ENCODE measurements at places on chromosomes 6 and 20.

GRCh38 chr20:34622821-34623451, 54.0 kb downstream of the PIGU start:
- no peak for DNase-seq

DNA sequence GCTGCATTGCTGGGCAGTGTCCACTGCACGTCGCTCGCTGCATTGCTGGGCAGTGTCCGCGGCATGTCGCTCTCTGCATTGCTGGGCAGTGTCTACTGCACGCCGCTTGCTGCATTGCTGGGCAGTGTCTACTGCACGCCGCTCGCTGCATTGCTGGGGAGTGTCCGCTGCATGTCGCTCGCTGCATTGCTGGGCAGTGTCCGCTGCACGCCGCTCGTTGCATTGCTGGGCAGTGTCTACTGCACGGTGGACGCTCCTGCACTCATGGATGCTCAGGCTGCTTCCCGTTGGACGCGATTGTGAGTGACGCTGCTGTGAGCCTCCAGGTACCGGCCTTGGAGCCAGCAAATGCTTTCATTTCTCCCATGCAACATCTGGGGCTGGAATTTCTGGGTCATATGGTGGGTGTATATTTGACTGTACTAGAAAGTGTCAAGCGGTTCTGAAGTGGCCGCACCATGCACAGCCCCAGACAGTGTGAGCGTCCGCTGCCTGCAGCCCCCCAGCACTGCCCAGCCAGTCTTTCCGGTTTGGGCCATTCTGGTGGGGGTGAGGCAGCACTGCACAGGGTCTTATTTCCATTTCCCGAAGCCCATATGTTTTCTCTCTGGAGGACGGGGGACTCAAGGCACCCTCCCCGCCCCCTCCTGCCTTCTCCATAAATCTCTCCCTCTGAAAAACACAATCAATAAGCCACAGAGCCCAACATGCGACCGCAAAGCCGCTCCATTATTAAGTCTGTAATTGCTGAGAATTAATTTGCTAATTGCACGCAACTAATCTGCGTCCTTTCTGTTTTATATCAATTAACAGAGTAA, 97.4 kb downstream of the YTHDF1 start:
- DNase-seq: no peak

GRCh38 chr6:130057495-130057894, 39.1 kb downstream of the L3MBTL3 start:
- no peak for DNase-seq

- DNase-seq: no peak
Observed at GRCh38 chr6:75752365-75752764, 3.3 kb downstream of the MYO6 start.

- peak; percentile 52 for DNase-seq
Observed at GRCh38 chr6:32968867-32969684, 682 bp downstream of the BRD2 start.

- DNase-seq: no peak
Observed at GRCh38 chr6:129536271-129536670, 173.7 kb downstream of the ARHGAP18 start.

DNA sequence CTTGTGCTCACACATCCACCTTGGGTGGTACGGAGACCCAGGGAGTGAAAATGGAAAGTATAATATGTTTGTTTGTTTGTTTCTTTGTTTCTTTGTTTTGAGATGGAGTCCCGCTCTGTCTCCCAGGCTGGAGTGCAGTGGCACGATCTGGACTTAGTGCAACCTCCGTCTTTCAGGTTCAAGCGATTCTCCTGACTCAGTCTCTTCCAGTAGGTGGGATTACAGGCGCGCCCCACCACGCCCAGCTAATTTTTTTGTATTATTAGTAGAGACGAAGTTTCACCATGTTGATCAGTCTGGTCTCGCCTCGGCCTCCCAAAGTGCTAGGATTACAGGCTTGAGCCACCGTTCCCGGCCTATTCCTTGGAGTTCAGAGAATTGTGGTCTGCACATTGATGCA, 115.4 kb downstream of the TRIM27 start:
- DNase-seq: no peak

DNA sequence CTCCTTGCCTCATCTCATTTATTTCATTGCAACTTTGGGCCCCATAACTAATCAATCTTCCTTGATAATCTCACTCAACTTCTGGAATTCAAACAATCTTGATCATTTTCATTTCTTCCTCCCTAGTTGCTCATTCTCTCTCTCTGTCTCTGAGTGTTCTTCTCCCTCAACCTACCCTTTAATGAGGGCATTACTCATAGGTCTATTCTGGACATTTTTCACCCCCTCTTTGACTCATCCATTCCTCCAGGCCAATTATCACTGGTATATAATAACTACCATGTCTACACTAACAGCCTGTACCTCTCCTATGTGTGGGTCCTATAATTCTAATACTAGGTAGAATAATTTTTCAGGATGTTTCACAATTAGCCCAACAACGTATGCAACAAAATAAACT, 78.8 kb downstream of the COL21A1 start:
- no peak for DNase-seq

DNA sequence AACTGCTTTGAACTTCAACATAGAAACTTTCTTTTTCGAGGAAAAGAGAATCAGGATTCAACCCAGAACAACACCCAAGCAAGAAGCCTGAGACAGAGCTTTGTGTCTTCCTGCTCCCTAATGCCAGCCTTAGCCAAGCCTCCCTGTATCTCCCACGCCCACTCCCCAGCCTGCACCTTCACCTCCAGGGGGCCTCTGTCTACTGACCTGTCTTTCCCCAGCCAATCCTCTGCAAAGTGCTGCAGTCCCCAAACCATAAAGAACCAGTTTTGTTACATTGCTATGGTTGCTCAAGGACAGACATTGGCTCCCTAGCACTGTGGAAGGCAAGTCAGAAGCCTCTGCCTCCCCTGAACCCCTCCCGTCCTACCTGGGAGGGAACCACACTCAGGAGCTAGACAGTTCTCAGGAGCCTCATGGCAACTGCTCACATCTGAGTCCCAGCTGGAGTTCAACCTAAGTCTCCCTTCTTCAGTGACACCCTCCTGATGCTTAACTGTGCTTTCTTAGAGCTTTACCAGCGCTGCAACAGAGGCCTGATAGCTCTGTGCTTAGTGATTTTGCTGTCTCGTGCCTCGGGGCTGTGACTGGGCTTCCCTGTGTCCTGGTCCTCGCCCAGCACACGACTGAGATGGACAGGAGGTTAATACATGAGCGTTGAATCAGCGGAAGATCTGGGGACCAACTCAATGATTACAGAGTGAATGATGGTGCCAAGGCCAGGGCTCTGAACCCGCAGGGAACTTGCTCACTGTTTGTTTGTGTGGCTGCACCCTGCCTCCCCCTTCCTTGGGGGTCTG, 101.5 kb upstream of the DUSP22 start:
- DNase-seq: no peak

DNA sequence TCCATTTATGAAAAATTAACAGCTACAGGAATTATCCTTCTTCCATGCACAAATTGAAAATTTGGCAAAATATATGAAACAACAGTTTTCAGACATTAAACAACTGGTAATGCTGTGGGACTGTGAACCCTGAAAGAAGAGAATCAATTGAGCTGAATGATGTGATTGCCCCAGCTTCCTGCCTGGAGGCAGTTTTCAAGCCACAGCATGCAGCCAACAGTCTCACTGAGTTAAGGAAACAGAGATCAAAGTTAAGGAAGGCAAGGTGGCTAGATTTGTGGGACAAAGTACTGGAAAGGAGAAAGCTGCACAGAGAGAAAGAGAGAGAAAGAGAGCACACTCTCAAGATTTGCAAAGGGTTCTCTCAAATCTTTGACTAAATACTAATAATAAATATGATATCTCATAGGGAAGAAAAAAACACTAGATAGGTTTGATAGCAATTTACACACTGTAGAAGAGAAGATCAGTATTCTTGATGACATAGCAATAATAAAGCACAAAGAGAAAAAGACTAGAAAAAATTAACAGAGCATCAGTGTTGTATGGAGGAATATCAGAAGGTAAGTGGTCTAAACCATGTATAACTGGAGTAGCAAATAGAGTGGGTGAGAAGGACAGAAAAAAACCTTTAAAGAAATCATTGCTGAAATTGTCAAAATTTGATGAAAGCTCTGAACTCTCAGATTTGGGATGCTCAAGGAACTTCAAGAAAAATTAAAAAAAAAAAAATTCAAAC, 70.1 kb upstream of the CNKSR3 start:
- DNase-seq: no peak

GRCh38 chr6:75590370-75590769, 11.3 kb upstream of the SENP6 start:
- no peak for DNase-seq

DNA sequence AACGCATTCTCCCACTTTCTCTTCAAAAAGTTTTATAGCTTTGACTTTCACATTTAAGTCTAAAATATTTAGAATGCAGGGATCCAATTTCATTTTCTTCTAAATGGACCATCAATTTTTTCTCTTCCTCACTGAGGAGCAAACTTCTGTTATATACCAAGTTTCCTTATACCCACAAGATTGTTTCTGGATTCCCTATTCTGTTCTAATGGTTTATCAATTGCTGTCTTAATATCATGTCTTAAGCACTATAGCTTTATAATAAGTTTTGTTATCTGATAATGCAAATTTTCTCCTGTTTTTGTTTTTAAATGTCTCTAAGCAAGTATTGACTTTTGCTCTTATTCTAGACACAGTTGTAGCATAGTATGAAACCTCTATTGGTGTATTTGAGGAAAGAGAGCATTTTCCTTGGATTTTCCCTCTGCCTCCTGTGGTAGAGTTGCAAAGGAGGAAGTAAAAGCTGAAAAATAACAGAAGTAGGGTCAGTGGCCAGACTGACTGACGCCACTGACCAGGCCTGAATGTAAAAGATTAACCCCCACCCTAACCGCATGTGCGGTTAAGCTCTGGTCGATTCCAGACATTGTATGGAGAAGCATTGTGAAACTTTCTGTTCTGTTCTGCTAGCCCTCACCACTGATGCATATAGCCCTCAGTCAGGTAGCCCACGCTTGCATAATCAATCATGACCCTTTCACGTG, 40.3 kb downstream of the GPX5 start:
- DNase-seq: no peak

- DNase-seq: no peak
Observed at GRCh38 chr6:154252678-154253077, 103.9 kb downstream of the IPCEF1 start.

DNA sequence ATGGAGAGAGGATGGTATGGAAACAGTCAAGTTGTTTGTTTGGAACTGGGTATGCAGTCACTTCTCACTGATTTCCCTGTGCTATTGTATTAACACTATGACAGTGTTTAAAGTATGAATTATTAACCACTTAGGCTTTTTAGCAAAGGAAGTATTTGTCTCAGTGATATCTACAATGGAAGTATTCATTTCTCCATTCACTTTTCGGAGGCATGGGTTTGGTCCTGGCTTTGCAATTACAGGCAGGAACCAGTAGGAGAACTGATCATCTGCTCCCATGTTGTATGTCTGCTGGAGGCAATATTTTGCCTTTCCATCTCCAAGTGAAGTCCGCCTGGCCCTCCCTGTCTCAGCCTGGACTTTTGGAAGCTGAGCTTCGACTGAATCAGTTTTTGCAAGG, 30.6 kb upstream of the EXOC2 start:
- no peak for DNase-seq

DNA sequence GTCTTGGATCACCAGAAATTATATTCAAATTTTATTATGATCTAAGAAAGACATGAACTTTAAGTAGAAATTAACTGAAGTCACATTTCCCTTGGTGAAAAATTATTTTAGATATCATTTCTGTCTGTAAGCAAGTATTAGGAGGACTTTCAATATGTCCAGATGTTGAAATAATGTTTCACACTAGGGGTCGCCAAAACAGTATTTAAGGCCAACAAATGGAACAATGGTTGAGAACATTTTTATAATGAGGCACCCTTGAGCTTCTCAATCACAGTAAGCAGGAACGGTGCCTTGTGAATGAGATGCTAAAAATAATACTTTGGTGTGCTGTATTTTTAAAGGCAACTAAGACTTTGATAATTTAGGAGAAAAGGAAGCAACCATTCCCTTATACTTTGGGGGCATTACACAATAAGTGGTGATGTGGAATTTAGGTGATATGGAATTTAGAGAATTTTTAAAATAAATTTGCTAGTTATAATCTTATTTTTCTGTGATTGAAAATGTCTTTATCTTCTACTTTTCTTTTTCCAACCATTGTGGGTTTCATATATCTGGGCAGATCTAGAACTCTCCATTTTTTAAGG, 9.6 kb upstream of the SF3B5 start:
- DNase-seq: peak; percentile 21

DNA sequence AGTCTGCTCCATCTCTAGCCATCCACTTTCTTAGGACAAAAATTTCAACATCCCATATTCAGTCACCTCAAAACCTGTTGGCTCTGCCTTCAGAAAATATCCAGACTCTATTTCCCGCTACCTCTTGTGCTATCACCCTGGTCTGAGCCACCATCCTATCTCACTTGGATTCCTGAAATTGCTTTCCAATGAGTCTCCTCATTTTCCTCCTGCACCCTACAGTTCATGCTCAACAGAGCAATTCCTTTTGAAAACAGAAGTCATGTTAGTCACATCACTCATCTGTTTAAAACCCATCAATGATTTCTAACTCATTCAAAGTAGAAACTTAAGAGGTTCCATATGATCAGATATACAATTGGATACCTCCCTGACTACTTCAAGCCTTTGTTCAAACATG, 229.9 kb downstream of the ADGRG6 start:
- DNase-seq: no peak

DNA sequence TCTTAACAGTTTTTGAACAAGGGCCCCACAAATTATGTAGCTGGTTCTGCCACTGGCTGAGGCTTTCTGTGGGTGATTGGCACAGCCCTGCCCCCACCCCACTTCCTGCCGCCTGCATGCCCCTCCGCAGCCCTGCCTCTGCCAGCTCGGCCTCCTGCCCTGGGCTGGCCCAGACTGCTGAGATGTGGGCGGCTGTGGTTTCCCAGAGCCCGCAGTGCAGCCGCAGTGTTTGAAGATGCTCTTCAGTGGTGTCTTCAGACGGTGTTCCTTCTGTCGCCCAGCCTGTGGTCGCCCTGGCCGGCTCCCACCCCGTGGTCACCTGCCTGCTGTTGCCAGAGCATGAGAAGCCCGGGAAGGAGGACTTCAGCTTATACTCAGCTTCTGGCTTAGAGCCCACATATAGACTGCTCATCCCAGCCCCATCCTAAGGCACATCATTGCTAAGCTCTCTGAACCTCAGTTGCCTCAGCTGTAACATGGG, 154.3 kb downstream of the VEGFA start:
- no peak for DNase-seq

GRCh38 chr6:22102671-22103070, 194.2 kb downstream of the PRL start:
- no peak for DNase-seq

DNA sequence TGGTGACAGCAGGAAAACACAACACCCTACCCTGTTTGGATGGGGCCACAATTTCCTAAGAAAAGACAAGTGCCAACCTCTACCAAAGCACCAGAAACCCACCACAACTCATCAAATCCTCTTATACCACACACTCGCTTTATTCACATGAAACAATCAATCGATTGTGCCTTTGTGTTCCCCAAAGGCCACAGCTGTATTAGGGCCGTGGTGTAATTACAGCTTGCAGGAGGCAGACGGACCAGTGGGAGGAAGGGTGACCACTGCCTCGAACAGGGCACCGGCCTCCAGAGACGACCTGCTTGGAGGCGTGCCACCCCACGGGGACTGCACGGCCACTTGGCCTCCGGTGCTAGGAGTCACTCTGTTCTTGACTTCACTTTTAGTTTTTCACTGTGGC, 264.1 kb downstream of the FOXC1 start:
- no peak for DNase-seq
